Sciatic nerve (tissue), 2 donors: ENCODE measurements at places on chromosomes 2 and 18.

DNA sequence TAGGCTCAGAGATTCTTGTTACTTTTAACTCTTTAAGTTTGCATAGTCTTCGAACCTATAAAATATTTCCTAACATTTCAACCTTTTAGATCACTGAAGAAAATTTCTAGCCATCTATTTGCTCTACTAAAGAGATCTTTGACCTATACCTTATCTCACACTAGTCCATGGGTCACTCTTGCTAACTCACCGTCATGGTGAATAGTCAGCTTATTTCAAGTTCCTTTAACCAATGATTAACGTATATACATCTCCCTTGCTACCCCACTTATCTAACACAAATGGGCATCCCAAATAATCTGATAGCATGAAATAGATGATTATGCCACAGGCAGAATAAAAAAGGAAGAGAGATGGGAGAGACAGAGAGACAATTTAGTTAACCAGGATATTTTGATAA, 303.1 kb downstream of the GPD2 start:
- no peak for DNase-seq

DNA sequence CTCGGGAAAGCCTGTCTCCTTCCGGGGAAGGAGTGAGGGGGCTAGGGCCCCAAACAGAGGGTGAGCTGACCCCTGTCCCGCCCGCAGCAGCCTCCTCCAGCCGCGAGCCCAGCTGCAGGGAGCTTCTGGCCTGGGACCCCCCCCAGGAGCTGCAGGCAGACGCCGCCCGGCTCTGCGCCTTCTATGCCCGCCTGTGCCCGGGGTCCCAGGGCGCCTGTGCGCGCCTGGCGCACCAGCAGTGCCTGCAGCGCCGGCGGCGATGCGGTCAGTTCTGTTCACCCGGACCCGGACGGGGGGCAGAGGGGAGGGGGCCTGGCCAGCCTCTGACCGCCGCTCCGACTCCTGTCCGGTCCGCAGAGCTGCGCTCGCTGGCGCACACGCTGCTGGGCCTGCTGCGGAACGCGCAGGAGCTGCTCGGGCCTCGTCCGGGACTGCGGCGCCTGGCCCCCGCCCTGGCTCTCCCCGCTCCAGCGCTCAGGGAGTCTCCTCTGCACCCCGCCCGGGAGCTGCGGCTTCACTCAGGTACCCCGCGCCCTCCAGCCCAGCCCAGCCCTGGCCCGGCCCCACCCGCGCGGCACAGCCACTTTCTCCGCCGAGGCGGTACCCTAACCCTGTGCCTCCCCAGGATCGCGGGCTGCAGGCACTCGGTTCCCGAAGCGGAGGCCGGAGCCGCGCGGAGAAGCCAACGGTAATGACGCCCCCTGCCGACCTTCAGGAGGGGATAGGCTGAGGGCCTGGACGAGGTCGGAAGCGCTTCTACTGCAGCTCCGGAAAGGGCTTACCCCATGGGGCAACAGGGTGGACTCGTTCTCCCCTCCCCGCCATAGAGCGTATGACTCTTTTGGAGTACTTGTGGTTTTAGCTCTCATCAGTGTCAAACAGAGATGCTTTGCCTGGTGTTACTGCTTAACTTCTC, 2.0 kb upstream of the CHRND start:
- no peak for DNase-seq

DNA sequence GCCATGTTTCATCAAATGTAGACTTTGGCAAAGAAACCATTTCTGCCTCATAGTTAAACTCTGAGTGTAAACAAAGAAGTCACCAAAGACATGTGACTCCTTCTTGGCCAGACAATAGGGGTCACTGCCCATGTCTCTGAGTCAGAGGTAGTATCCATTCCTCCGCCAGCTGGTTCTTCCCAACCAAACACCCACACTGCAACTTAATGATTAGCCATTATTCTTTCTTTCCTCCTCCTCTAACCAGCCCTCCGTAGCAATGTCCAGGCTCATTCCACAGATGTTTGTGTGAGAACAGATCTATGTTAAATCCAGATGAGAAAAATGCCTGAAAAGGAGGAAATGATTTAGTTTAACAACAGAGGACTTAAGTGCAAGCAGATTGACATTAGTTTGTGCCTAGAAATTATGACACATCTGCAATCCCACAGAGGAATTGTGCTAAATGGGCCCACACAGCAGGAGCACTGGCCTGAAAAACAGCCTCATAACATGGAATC, 127.9 kb upstream of the SH3BP4 start:
- no peak for DNase-seq

DNA sequence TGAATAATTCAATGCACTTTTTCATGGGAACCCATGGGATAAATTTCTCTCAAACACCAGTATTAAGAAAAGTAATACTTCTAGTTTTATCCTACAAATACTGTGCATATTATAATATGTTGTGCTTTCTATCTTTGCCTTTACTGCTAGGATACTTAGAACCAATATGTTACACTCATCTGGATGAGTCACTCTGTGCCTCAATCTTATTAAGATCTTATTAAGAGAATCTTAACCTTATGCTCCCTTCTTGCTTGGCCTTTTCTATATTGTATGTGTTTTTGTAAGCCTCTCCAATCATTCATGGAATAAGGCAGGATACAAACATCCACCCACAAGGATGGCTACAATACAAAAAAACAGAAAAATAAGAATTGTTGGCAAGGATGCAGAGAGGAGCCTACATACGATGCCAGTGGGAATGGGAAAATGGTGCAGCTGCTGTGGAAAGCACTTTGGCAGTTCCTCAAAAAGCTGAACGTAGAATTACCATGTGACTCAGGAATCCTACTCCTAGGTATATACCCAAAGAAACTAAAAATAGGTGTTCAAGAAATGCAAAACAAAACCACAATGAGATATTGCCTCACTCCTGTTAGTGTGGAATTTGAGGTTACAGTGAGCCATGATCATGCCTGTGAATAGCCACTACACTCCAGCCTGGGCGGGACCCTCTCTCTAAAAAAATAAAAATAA, 10.7 kb upstream of the TWSG1 start:
- no peak for DNase-seq

DNA sequence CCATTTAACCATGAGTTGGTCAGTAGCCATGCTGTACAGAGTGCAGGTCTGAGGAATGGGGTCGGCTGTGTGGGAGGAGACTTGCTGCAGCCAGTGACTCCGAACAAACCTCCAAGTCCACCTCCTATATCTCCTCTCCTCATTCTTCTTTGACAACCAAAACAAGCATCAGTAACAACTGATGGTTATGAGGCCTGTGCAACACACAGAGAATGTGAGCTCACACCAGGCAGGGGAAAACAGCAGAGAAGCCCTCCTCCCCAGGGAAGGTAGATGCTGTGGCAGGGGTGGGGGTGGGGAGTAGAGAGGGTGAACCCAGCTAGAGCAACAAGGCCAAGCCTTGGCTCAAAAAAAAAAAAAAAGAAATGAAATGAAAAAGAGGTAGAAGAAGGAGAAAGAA, 12.3 kb upstream of the CNGA3 start:
- DNase-seq: no peak

DNA sequence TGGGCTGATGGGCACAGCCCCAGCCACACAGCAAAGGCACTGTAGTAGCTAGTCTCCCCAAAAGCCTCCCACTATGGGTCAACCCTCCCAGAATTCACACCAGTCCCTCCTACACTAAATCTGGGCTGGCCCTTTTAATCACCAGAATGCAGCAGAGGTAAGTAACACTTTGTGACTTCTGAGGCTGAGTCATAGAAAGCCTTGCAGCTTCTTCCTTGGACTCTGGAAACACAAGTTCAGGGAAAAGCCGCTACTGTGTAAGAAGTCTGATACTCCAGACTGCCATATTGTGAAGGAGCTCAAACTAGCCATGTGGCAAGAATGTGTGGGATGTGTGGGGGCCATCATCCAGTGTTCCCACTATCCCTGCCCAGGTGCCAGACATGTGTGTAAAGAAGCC, 19.0 kb upstream of the SIX2 start:
- no peak for DNase-seq

DNA sequence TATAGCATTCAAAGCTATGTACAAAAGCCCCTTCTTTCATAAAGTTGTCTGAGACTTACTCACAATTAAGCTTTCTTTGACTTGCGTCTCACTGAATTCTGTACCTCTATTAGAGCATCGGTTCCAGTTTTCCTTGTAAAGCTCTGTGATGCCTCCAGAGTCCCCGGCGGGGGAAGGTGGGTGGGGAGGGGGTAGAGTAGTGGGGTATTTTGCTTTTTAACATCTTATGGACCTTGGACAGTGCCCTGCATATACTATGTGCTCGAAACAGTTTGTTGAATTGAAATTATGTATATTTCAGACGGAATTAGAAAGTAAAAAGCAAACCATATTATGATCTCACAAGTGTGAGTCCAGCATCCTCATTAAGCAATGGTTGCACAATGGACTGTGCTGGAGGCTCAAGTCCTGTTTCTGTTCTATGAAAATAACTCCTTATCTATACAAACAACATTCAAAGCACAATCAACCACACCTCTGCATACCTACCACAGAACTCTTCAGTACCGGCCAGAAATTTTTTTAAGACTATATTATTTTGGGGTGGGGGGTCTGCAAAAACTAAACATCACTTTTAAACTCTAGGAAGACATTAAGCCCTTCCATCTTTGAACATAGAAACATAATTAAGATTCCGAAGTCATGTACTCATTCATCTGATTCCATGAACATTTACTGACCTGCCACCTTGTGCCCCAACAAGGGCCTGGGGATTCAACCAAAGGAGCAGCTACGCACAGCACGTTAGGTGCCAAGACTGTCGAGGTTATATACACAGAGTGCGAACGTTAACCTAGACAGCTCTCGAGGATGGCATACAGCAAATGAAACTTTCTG, 908 bp downstream of the STAT1 start:
- DNase-seq: no peak

- DNase-seq: no peak
These were observed 161.3 kb downstream of the HNMT start for GRCh38 chr2:138125306-138126288.

DNA sequence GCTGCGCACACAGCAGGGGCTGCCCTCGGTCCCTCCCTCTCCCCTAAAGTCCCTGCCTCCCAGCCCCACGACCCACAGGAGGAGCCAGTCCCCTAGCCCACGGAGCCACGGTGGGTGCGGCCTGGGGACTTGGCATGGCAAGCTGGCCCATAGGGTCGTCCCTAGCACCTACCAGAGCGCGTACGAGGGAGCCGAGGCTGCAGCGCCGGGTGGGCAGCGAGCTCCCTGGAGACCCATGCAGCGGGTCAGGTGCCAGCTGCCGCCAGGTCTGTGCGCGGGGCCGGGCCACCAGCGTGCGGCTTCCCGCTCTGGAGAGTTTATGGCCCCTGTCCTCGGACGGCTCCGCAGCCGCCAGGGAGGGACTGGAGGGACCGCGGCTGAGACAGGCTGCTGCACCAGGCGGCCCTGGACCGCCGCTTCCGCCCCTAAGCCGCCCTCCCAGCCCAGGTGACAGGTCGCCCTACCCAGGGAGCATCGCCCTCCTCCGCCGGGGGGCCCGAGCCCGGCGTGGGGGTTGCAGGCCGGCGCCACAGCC, 273.6 kb downstream of the CCDC74A start:
- no peak for DNase-seq

DNA sequence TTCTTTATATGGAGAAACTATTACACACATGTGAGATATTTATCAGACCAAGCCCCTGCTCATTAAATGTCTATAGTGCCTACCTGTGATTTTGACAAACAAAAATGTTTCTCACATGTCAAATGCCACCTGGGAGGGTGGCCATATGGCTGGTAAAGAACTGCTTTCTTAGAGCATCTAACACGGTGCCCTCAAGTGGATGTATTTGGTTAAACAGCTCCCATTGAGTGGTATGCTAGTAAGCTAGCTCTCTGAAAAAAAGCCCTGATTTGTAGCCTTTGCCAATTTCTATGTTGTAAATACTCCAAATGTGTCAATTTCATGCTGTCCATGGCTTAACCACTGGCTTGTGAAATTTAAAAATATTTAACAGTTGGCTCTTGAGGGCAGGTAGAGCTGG, 94.6 kb downstream of the PMAIP1 start:
- no peak for DNase-seq
